Activated CD4-positive, alpha-beta T cell treated with anti-CD3 and anti-CD28 coated beads, Interleukin-2, Interleukin-6, amounts not matched to agents 100 ng/mL and 50 ng/mL, durations not matched to agents 16 hours and 8 hours (primary cell): ENCODE measurements at places on chromosomes 1 and 21.
A peak's percentile ranks its signal among the peaks of the same experiment; 100 is the strongest.

- DNase-seq: no peak
Observed at GRCh38 chr21:43911015-43911934, 46.3 kb downstream of the AGPAT3 start.

- DNase-seq: no peak
Observed at GRCh38 chr1:211343607-211344006, 17.0 kb downstream of the TRAF5 start.

DNA sequence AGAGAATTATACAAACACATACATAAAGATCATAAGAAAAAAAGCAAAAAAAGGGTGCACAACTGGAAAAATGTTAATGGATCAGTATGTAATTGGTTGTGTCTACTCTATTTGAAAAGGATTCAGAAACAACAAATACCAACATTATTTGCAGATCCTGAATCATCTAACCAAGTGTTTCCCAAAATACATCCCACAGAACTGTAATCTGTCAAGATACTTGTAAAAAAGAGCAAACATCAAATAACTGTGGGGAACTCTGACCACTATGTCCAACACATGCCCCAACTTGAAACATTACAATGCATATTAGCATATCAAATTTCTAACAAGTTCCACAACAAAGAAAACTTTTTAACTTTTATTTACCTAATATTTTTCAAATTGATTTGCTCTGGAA lies 22.6 kb downstream of the ANKRD13C start:
- DNase-seq: no peak

GRCh38 chr1:200336101-200336845 lies 73.6 kb downstream of the ZNF281 start:
- no peak for DNase-seq

- no peak for DNase-seq
Observed at GRCh38 chr1:52416811-52417210, 12.4 kb downstream of the PRPF38A start.

GRCh38 chr1:2636733-2637132 lies 3.9 kb upstream of the MMEL1 start:
- DNase-seq: no peak

GRCh38 chr1:208731981-208732821 lies 488.0 kb upstream of the PLXNA2 start:
- DNase-seq: peak; percentile 2

DNA sequence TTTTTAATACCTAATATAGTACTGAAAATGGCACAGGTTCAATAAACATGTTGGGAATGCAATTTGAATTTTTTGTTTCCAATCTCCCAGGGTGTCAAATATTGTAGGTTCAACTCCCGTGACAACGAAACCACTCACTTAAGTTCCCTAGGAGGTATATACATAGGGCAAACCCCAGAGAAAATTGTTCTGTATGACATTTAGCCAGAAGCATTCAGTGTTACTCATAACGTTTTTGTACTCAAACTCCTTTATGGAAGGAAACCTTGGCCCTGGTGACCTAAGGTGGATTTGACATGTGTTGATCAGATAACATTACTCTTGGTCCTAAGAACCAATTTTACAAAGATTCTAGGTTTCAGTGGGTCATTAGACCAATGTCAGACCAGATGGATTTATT lies 110.6 kb downstream of the USP25 start:
- DNase-seq: no peak
